ENCODE measurements at places on chromosomes 5 and 9.

- no peaks in the 10 kb centered on the region for H3K4me1 ChIP-seq
- H3K4me3 ChIP-seq, result no peak overlapping the region
- H3K36me3 ChIP-seq, result no peaks in the 10 kb centered on the region
Measured at GRCh38 chr9:86508208-86508903, 154.1 kb upstream of the TUT7 start.

GRCh38 chr9:112338561-112338960 lies 5.1 kb upstream of the PTBP3 start:
- H3K4me1 ChIP-seq, result peaks cover 1% of the 10 kb centered on the region
- DNase-seq, result no peak
- H3K4me3 ChIP-seq, result no peak overlapping the region
- H3K36me3 ChIP-seq, result no peaks in the 10 kb centered on the region

- peaks cover 1% of the 10 kb centered on the region for H3K4me1 ChIP-seq
- no peaks in the 10 kb centered on the region for H3K27me3 ChIP-seq
- DNase-seq, result no peak
- peaks cover 75% of the 10 kb centered on the region for H3K36me3 ChIP-seq
- H3K4me3 ChIP-seq, result peak overlapping the region; percentile 48
Measured at GRCh38 chr9:137648396-137648795, 29.6 kb downstream of the EHMT1 start.

DNA sequence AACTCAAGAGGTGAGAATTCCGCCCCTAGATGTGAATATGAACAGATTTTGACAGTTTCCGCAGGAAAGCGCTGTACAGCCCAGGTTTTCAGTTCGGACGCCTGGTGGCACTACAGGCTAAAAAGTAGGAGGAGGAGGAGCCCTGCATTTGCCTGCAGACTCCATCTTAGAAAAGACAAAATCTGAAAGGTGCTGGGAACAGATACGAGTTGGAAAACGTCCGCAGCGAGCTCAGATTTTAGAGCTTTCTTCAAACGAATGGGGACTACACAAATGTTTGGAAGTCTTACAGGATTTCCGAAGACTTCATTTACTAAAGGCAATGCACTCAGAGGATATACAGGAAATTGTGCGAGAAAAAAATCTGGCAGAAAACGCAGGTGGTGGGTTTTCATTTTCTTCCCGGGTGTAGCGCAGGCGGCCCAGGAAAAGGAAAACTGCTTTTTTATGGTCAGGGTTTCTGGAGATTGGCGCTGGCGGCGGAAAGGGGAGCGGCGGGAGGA lies 9.9 kb upstream of the PCDHB2 start:
- no peaks in the 10 kb centered on the region for H3K4me1 ChIP-seq
- no peaks in the 10 kb centered on the region for H3K27me3 ChIP-seq
- DNase-seq, result peak; percentile 8
- no peaks in the 10 kb centered on the region for H3K36me3 ChIP-seq
- no peak overlapping the region for H3K27ac ChIP-seq
- no peak overlapping the region for H3K4me3 ChIP-seq

GRCh38 chr9:97594381-97594921 lies 38.7 kb downstream of the TSTD2 start:
- peaks cover 2% of the 10 kb centered on the region for H3K4me1 ChIP-seq
- peaks cover 8% of the 10 kb centered on the region for H3K27me3 ChIP-seq
- H3K36me3 ChIP-seq, result peaks cover 3% of the 10 kb centered on the region
- DNase-seq, result no peak

- no peak overlapping the region for H3K27ac ChIP-seq
- DNase-seq, result no peak
- H3K4me1 ChIP-seq, result no peaks in the 10 kb centered on the region
- no peaks in the 10 kb centered on the region for H3K36me3 ChIP-seq
- no peak overlapping the region for H3K4me3 ChIP-seq
Measured at GRCh38 chr5:22249209-22249729, 603.9 kb downstream of the CDH12 start.

DNA sequence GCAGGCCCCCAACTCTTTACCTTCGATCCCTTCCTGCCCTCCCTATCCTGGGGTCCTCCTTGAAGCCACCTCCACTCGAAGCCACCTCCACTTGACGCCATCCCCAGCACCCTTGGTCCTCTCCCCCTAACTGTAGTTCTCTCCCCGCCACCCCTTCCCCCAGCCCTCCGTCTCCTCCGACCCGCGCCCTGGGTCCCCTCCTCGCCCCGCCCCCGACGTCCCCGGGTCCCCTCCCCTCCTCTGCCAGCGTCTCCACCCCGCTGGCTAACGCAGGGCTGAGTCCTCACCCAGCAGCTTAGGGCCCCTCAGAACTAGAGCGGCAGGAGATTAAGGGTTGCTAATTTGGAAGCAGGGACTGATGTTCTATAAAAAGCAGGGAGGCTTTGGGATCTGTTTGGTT lies 30.6 kb upstream of the ANKRD33B start:
- H3K27me3 ChIP-seq, result peaks cover 23% of the 10 kb centered on the region
- no peak overlapping the region for H3K27ac ChIP-seq
- H3K36me3 ChIP-seq, result no peaks in the 10 kb centered on the region
- H3K4me3 ChIP-seq, result no peak overlapping the region
- DNase-seq, result no peak
- peaks cover 11% of the 10 kb centered on the region for H3K4me1 ChIP-seq

DNA sequence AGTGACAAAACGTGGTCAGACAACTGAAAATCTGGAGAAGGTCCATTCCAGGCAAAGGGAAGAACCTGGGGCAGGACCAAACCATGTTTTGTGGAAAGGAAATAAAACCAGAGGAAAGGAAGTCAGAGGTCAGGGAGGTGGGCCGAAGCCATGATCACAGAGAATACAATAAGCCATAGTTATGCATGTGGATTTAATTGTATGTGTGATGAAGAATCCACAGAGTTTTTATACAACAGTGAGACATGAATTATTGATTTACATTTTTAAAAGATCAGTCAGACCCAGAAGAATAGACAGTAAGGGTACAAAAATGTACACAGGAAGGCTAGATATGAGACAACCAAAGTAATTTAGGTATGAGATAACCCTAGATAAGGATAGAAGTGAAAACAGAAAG lies 20.8 kb downstream of the TTC33 start:
- H3K27ac ChIP-seq, result no peak overlapping the region
- no peaks in the 10 kb centered on the region for H3K27me3 ChIP-seq
- no peaks in the 10 kb centered on the region for H3K36me3 ChIP-seq
- no peaks in the 10 kb centered on the region for H3K4me1 ChIP-seq
- H3K4me3 ChIP-seq, result no peak overlapping the region

GRCh38 chr9:109033941-109034700 lies 20.8 kb upstream of the CTNNAL1 start:
- no peak overlapping the region for H3K4me3 ChIP-seq
- no peak for DNase-seq
- H3K4me1 ChIP-seq, result no peaks in the 10 kb centered on the region
- H3K27me3 ChIP-seq, result no peaks in the 10 kb centered on the region

DNA sequence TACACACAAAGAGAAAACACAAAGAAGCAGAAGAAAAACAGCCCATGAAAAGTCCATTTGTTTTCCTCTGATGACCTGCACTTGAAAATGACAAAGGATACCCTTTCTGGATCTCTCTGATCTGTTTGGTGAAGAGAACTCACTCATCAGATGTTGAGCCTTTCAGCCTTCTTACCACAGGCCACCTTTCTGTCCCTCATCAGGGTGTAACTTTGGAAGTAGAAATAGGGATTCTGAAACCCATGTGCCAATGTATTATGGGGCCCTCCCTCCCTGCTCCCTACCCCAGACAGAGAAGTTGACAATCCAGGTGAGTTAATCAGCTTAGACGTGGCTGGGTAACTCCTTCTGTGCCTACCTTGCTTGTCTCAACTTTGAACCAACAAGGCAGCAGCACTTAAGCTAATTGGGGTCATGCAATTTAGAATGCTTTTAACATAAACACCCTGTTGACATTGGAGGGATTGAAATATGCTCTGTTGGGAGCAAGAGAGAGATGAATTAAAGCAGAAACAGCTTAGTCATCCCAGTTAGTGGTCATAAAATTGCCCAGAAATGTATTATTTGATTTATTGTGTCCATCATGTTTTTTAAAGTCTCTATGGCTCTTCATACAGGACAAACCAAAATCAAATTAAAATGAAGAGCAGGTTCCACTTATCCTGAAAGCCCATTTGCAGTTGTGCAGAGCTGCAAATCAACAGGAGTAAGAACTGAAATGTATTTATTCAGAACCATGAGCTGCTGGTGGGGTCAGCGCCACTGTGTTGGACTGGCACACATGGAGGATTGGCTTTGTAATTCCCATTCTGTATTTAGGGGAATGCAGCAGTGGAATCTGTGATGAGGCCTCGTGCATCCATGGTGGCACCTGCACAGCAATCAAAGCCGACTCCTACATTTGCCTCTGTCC lies 132.0 kb downstream of the LIFR start:
- H3K27ac ChIP-seq, result no peak overlapping the region
- no peak for DNase-seq
- no peaks in the 10 kb centered on the region for H3K27me3 ChIP-seq

DNA sequence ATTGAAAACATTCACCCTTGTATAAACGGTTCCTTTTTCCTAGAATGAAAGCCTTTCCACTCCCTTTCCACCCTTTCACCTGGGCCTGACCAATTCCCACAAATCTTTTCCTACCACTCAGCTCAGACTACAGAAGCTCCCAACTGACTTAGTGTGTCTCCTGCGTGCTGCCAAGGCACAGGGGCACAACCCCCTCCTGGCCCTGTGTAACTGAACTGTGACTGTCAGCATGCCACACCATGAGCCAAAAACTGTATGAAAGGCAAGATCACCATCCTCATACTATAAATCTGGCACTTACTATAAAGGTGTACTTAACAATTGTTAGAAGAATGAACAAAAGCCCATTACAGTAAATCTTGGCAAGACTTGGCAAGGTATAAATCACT lies 11.5 kb downstream of the NOL8 start:
- H3K27me3 ChIP-seq, result no peaks in the 10 kb centered on the region
- H3K36me3 ChIP-seq, result peaks cover 95% of the 10 kb centered on the region
- no peak for DNase-seq

DNA sequence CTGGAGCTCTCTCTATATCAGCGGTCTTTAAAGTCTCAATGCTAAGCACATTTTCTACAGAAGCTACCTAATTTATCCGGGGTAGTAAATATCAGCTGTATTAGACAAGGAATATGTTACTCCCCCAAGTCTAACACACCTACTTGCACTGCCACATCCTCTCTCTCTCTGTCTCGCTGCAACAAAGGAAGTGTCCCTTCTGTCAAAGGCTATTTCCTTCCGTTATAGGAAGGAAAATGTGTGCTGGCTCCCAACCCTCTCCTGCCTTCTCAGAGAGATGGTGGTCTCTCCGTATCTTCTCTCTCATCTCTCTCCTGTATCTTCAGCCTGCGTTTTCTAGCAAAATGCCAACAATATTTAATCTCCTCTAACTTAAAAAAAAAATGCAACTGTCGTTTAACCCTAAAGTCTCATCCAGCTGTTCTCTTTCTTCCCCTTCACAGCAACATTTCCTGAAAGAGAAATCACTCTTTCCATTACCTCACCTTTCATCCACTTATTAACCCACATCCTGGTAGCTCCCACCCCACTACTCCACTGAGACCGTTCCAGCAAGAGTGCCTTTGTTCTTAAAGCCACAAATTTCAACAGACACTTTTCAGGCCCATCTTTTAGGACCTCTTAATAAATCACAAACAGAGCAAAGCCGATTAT lies 2.3 kb downstream of the TTF1 start:
- DNase-seq, result no peak
- H3K4me3 ChIP-seq, result no peak overlapping the region
- peaks cover 6% of the 10 kb centered on the region for H3K4me1 ChIP-seq
- H3K27ac ChIP-seq, result no peak overlapping the region

DNA sequence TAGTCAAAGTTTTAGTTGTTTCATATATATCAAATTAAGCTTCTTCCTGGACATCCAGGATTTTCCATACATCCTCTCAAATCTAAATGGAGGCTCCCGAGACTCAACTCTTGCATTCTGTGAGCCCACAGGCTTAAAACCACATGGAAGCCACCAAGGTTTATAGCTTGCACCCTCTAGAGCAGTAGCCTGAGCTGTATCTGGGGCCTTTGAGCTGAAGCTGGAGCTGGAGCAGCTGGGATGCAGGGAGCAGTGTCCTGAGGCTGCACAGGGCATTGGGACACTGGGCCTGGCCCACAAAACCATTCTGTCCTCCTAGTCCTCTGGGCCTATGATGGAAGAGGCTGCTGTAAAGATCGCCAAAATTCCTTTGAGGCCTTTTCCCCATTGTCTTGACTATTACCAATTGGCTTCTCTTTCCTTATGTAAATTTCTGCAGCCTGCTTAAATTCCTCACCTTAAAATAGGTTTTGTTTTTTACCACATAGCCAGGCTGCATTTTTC lies 151.0 kb downstream of the COX7C start:
- DNase-seq, result no peak
- no peaks in the 10 kb centered on the region for H3K27me3 ChIP-seq
- H3K4me1 ChIP-seq, result no peaks in the 10 kb centered on the region
- H3K27ac ChIP-seq, result no peak overlapping the region
- H3K36me3 ChIP-seq, result no peaks in the 10 kb centered on the region
- H3K4me3 ChIP-seq, result no peak overlapping the region

DNA sequence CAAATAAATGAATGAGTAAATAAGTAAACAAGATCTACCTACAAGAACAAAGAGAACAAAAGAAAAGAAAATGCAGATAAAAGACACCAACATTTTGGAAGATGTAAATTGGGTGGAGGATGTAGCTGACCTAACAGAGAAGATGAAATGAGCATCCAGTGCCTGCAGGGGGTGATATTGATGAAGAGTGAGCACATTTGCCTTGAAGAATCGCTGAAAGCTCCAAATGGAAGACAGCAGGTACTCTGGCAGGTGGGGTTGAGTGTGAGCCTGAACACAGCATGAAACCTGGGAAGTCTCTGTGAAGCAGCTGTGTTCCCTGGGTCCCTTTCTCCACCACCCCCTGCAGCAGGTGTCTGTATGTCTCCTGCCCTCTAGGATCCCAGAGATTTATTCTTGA lies 125.6 kb downstream of the NXNL2 start:
- no peak overlapping the region for H3K27ac ChIP-seq
- peaks cover 2% of the 10 kb centered on the region for H3K4me1 ChIP-seq
- DNase-seq, result no peak
- H3K4me3 ChIP-seq, result no peak overlapping the region
- H3K36me3 ChIP-seq, result no peaks in the 10 kb centered on the region

DNA sequence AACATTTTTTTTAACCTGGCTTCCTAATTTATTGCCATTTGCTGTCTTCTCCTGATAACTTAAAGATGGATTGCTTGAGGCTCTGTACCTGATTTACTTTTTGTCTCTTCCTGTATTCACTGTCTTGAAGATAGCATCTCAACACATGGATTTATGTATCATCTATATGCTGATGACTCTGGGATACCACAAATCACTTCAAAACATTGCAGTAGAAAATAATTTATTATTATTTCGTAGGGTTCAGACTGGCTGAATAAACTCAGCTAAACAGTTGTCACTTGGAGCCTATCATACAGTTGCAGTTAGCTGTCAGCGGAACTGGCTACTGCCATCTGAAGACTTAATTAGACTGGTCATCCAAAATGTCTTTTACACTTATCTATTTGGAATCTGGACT lies 1025.2 kb upstream of the CDH18 start:
- no peak overlapping the region for H3K27ac ChIP-seq
- no peak for DNase-seq

DNA sequence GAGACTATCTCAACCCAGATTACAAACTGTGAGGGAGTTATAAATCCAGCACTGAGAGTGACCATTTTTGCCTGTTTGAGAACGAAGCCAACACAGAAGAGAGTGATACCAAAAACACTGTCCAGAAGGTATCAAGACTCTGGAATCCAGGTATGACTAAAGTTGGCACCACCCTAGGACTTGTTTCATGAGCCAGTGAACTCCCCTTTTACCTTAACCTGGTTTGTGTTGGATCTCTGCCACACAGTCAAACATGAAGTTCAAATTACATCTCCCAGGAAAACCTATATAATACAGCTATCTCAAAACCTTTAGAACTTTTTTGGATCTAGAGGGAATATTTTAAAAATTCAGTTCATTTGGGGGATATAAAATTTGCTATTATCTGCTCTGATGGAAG lies 11.4 kb downstream of the ZBTB5 start:
- DNase-seq, result no peak
- peak overlapping the region; percentile 9 for H3K27ac ChIP-seq
- peaks cover 64% of the 10 kb centered on the region for H3K36me3 ChIP-seq
- no peaks in the 10 kb centered on the region for H3K27me3 ChIP-seq
- no peak overlapping the region for H3K4me3 ChIP-seq

Data from neuronal stem cell (in vitro differentiated cells).